ENCODE measurements at places on chromosomes 13 and 19. TPM values are rescaled to one million over a fixed set of nuclear protein-coding genes. Genes with fewer than 3 reads are reported as not detected.

ZNF175 gene
- total RNA-seq = 10.0 TPM

DLEU7 gene
- not detected for total RNA-seq

ANGPTL8 gene
- total RNA-seq = not detected

ARRDC5 gene
- total RNA-seq = 1.8 TPM

RPS15 gene
- 1,540 TPM for total RNA-seq

ZNF431 gene
- total RNA-seq = 14.7 TPM

MBD3L2 gene
- not detected for total RNA-seq

U2AF1L4 gene
- total RNA-seq = 29.0 TPM

- H3K27me3 ChIP-seq = no peaks in the 10 kb centered on the region
- H3K4me1 ChIP-seq = no peaks in the 10 kb centered on the region
- no peak overlapping the region for H3K27ac ChIP-seq
- DNase-seq = no peak
Observed at GRCh38 chr13:23667750-23668149, 97.5 kb downstream of the TNFRSF19 start.

DNA sequence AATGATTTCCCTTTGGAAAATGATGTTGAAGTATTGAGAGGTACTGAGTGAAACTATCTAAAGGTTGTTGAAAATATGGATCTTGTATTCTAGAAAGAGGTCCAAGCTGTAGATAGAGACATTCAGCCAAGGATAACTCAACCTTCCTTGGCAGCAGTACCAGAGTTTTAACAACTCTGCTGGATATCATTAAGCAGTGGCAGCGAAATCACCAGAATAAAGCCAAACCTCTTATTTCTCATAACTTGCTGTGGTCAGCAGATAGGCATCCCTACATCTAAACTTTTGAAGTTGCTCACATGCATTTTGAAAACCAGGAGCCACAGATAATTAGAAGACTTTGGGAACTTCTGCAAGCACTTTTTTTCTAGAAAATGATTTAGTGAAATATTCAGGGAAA is 559.8 kb downstream of the IRS2 start:
- H3K27me3 ChIP-seq = no peaks in the 10 kb centered on the region
- H3K4me1 ChIP-seq = no peaks in the 10 kb centered on the region
- H3K27ac ChIP-seq = no peak overlapping the region

DNA sequence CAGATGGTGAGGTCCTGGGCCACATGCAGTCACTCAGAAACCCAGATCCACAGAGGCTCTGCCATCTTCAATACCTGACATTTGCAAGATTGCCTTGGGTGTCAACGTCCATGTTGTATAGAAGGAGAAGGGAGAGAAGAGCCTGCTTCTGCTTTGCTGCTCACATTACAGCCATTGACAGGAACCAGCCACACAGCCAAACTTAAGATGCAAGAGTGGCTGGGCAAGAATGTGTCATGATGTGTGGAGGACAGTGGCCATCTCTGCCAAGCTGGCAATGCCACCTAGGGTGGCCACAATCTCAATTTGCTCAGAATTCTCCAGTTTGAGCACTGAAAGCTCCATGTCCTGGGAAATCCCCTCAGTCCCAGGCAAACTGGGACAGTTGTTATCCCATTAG is 25.9 kb upstream of the SERPINE3 start:
- H3K27ac ChIP-seq = no peak overlapping the region
- H3K27me3 ChIP-seq = no peaks in the 10 kb centered on the region
- no peaks in the 10 kb centered on the region for H3K36me3 ChIP-seq
- no peaks in the 10 kb centered on the region for H3K4me1 ChIP-seq
- H3K4me3 ChIP-seq = no peak overlapping the region
- no peak for DNase-seq

DNA sequence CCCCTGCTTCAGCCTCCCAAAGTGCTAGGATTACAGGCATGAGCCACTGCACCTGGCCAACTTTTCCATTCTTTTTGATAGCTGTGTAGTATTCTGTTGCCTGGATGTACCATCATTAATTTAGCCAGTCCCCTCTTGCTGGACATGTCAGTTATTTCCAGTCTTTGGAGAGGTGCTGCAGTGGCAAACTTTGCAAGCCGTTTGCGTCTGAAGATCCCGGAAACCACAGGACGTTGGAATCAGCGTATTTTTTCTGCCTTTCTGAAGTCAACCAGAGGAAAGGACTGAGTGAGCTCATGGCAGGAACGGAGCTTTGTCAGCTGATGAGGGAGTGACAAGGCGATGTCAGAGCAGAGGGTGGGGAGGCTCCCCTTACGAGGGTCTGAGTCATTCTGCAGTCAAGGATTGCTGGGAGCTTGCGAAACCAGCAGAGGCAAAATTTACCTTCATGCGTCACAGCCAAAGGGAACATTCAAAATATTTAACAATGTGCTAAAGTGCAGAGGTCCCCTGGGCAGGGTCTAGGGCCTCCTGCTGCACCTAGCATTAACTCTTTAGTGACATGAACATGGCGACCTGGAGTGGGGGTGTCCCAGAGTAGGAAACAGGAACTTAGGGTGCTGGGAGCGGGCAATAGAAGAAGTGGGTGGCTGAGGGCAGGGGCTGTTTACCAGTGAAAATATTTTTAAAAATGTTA is 5.6 kb downstream of the C5AR1 start:
- DNase-seq = no peak
- peak overlapping the region; percentile 61 for H3K27ac ChIP-seq
- no peaks in the 10 kb centered on the region for H3K36me3 ChIP-seq
- H3K27me3 ChIP-seq = no peaks in the 10 kb centered on the region
- no peaks in the 10 kb centered on the region for H3K4me1 ChIP-seq

DNA sequence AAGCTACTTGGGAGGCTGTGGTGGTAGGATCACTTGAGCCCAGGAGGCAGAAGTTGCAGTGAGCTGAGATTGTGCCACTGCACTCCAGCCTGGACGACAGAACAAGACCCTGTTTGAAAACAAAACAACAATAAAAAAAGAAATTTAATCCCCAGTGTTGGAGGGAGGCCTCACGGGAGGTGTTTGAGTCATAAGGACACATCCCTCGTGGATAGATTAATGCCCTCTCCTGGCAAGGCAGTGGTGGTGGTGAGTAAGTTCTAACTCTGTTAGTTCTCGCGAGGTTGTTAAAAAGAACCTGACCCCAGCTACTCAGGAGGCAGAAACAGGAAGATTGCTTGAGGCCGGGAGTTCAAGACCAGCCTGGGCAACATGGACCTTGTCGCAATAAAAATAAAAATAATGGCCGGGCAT is 27.6 kb upstream of the SIN3B start:
- no peaks in the 10 kb centered on the region for H3K4me1 ChIP-seq
- no peaks in the 10 kb centered on the region for H3K36me3 ChIP-seq
- H3K4me3 ChIP-seq = no peak overlapping the region

DNA sequence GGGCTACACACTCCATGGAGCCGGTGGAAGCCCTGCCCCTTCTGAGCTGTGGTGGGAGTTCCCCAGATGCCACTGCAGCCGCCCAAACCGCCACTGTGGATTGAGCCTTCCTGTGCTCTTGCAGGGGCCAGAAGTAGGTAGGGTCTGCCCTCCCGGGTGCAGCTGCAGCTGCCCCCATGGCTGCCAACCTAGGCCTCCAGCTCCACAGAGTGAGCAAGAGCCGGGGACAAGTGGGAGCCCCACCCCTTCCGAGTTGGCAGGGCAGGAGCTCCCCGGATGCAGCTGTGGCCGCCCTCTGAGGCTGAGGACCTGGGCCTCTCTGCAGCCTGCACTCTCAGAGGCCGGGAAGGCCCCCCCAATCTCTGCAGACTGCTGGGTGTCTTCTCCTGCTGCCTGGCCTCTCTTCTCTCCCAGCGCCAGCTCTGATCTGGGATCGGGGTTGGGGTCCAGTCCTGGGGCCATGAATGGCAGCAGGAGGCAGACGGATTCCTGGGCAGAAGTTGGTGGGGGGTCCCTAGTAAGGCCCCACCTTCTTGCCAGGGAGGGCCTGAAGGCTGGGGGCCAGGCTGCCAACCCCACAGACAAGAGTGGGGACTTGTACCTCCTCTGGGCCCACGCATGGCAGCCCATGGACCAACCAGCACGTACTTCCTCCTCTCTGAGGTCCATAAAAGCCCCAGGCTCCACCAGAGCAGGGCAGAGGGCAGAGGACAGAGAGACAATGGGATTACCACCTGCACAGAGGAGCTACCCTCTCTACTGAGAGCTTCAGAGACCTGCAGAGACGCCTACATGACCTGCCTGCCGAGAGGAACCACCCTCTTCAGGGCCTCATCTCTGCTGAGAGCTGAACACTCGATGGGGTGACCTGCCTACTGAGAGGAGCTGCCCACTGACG is 28.9 kb downstream of the AP2S1 start:
- H3K4me1 ChIP-seq = peaks cover 33% of the 10 kb centered on the region
- no peak overlapping the region for H3K27ac ChIP-seq
- DNase-seq = peak; percentile 75
- no peaks in the 10 kb centered on the region for H3K36me3 ChIP-seq

- no peaks in the 10 kb centered on the region for H3K27me3 ChIP-seq
- no peak overlapping the region for H3K27ac ChIP-seq
- DNase-seq = no peak
- H3K4me3 ChIP-seq = no peak overlapping the region
- no peaks in the 10 kb centered on the region for H3K4me1 ChIP-seq
Observed at GRCh38 chr13:105170438-105170837, 1365.0 kb downstream of the EFNB2 start.

DNA sequence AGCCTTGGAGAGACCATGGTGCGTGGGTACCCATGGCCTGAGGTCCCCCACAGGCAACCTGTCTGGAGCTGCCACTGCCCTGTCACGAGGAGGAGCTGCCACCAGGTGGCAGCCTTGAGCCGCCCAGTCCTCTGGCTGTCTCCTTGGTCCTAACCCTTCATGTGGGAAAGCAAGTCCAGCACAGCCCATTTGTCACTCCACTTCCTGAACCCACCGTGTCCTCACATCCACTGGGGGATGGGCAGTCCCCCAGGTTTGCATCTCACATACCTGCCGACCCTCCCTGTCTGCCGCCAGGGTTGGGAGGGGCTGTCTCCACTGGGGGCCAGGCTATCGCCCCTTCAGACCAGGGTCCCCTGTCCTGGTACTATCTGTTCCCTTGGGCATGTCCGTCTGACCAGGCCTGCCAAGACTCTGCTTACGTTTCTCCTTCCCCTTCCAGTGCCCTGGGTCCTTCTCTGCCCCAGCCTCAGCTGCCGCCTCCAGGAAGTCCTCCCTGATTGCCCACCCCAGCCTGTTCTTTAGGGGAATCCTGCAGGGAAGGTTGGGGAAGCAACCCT is 4.5 kb downstream of the FAM174C start:
- peaks cover 7% of the 10 kb centered on the region for H3K27me3 ChIP-seq
- H3K27ac ChIP-seq = no peak overlapping the region
- peaks cover 10% of the 10 kb centered on the region for H3K36me3 ChIP-seq
- peaks cover 17% of the 10 kb centered on the region for H3K4me1 ChIP-seq
- peak; percentile 70 for DNase-seq

DNA sequence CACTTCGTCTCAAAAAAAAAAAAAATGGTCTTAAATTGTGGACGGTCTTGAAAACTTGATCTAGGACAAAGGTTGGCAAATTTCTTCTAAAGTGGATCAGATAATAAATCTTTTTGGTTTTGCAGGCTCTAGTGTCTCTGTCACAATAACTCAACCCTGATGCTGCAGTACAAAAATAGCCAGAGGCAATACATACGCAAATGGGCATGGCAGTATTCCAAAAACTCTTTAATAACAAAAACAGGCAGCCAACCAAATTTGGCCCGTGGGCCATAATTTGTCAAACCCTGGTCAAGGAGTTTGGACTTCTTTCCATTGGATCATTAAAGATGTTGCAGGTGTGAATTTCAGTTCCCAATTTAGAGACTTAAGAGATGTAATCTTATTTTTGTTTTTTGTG is 93.5 kb upstream of the MRI1 start:
- H3K4me1 ChIP-seq = no peaks in the 10 kb centered on the region
- H3K4me3 ChIP-seq = no peak overlapping the region
- H3K27ac ChIP-seq = no peak overlapping the region
- H3K27me3 ChIP-seq = no peaks in the 10 kb centered on the region
- H3K36me3 ChIP-seq = no peaks in the 10 kb centered on the region

DNA sequence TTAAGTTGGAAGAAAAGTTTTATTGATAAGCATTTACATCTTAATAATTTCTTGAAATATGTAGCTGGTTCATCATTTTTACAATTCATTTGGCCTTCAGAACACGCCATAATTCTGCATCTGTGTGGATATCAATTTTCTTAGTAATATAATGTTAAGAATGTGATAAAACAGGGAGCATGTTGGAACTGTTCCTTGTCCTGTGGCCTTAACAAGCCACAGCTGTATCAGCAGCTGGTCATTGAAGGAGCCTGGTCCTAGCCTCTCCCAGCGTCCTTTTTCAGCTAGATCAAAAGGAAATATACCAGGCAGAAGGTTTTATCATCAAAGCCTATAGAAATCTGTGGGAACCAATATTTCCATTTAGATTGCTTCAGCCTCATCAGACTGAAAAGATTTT is 421.8 kb downstream of the SPRY2 start:
- H3K27ac ChIP-seq = no peak overlapping the region
- no peaks in the 10 kb centered on the region for H3K36me3 ChIP-seq

- H3K36me3 ChIP-seq = no peaks in the 10 kb centered on the region
- no peak overlapping the region for H3K27ac ChIP-seq
- no peaks in the 10 kb centered on the region for H3K4me1 ChIP-seq
- no peak for DNase-seq
Observed at GRCh38 chr13:44040818-44041100, 161.1 kb downstream of the LACC1 start.

DNA sequence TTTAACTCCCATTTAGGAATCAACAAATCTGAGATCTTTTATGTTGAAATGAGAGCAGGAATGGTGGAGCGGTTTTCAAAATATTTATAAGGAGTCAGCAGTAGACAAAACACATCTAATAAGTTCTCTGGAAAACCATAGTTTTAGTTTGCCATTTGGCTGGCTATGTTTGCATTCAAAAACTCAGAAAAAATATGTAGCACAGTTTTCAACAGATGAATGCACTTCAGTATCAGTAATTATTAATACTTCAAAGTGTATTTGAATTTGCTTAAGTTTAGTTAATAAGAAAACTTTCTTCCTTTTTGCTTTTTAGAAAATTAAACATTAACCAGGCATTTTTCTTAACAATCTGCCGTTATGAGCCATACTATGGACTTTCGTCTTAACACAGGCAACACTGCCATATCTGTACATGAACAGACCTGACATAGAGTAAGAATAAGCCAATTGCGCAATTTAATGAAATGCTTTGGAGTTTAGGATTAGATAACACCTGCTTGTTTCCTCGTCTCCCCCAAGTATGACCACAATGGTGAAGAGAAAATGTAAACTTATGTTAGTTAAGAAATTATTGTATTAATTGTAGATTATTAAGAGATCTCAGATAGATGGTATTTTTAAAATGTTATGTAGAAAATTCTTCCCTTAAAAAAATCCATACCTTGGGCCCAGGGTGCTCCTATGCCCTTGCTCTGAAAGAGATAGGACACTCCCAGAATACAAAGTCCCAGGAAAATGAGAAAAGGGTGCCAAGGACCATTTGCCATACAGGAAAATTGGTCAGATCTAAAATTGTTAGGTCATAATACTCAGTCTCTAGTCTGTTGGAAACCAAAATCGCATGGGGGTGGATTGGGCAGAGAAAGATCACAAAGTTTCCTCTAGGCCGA is 552.3 kb upstream of the ARGLU1 start:
- H3K36me3 ChIP-seq = no peaks in the 10 kb centered on the region
- no peaks in the 10 kb centered on the region for H3K27me3 ChIP-seq
- H3K4me1 ChIP-seq = no peaks in the 10 kb centered on the region

DNA sequence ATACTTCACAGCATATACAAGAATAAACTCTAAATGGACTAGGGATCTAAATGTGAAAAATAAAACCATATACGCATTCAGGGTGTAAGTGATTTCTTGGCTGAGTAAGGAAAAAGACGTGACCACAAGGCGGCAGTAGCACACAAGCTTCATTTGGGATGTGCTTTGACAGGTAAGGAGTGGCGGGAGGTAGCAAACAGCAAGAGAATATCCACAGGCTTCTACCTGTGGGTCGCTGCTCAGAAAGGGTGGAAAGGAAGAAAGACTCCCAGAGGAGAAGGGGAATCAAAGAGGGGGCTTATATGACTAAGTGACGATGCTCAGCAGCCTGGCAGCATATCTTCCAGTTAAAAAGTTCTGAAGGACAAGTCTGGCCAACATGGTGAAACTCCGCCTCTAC is 2.5 kb upstream of the ZNF121 start:
- H3K27ac ChIP-seq = no peak overlapping the region
- no peaks in the 10 kb centered on the region for H3K36me3 ChIP-seq
- peak; percentile 56 for DNase-seq
- peaks cover 19% of the 10 kb centered on the region for H3K4me1 ChIP-seq

Measured in CD8-positive, alpha-beta memory T cell (primary cell).